ENCODE measurements at places on chromosomes 11 and 22.

- DNase-seq = no peak
Measured at GRCh38 chr11:35354644-35355043, 64.7 kb downstream of the SLC1A2 start.

DNA sequence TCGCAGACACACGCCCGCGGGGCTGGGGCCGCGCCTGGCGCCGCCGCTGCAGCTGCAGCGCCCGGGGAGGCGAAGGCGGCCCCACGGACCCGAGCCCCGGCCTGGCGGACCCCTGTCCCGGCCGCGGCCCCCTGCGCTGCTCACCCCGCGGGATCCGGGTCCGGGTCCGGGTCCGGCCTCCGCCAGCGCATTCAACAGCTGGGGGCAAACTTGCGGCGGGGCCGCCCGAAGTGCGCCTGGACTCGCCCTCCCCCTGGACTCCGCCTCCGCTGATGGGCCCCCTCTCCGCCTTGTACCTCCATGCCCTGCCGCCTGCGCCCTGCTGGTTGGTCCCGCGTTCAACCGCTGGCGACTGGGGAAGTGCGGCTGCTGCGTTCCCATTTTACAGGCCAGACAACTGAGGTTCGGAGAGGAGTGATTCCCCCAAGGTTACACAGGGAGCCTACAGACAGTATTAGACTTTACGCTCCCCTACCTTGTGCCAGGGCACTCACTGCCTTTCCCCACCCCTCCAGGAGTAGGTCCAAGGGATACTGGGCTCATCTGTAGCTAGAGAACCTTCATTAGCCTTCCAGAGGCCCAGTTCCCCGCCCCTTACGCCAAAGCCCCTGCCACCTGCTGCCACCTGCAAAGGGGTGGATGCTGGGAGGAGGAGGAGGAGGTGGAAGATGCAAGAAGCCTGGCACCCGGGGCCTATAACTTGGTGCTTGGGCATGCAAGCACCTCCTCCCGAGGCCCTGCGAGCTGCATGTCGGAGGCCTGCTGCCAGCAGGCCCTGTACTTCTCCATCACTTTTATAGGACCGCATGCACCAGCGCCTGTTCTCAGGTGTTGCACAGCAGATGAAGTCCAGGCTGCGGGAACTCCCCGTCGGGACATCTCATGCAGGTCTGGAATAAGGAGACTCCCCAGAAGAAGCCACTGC, 694 bp upstream of the ELFN2 start:
- no peak for DNase-seq

GRCh38 chr22:38213319-38213989, 11.7 kb downstream of the MAFF start:
- DNase-seq = no peak

DNA sequence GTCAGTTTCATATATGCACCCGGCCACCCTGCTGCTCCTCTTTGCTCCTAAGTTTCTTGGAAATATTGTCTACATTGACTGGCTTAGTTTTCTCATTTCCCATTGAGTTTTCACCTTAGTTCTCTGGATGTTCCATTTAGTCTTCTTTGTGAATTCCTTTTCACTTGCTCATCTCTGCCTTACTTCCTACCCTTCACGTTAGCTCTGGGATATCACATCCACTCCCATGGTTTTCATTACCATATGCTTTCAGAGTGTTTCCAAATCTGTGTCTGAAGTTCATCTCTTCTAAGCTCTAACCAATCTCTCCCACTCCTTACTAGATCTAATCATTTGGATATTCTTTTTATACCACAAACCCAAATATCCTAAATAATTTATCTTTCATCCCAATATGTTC, 226.4 kb downstream of the FAM76B start:
- DNase-seq = no peak

GRCh38 chr11:75592715-75593114, 30.7 kb downstream of the SERPINH1 start:
- DNase-seq = no peak

GRCh38 chr11:76666408-76666807, 4.1 kb downstream of the LRRC32 start:
- no peak for DNase-seq

- no peak for DNase-seq
Measured at GRCh38 chr11:35629914-35630313, 11.7 kb downstream of the FJX1 start.

GRCh38 chr11:65588199-65589054, 7.2 kb downstream of the KCNK7 start:
- peak; percentile 82 for DNase-seq

Measured in stimulated activated CD8-positive, alpha-beta memory T cell treated with anti-CD3 and anti-CD28 coated beads, Interleukin-15, amount 100 ng/mL, for 48 hours (primary cell).